ENCODE measurements at places on chromosomes 7 and 10.
A peak's percentile ranks its signal among the peaks of the same experiment; 100 is the strongest.

GRCh38 chr7:107622429-107622828 is 38.2 kb upstream of the SLC26A4 start:
- no peak for DNase-seq

DNA sequence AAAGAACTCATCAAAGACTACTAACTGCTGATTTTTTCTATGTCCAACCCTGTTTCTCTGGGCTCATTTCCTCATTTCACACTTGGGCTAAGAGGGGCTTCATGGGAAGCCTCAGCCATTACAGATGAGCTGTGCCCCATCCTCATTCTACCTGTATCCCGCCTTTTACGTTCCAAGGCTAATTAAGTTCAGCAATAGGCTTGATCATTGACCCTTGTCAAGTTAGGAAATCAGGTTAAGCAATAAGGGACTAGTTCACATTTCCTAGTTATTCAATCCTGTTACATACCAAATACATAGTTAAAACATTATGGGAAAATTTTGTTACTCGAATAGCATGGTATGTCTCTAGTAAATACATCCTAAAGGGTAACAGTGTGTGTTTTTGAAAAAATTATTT is 29.3 kb upstream of the AGBL3 start:
- no peak for DNase-seq

DNA sequence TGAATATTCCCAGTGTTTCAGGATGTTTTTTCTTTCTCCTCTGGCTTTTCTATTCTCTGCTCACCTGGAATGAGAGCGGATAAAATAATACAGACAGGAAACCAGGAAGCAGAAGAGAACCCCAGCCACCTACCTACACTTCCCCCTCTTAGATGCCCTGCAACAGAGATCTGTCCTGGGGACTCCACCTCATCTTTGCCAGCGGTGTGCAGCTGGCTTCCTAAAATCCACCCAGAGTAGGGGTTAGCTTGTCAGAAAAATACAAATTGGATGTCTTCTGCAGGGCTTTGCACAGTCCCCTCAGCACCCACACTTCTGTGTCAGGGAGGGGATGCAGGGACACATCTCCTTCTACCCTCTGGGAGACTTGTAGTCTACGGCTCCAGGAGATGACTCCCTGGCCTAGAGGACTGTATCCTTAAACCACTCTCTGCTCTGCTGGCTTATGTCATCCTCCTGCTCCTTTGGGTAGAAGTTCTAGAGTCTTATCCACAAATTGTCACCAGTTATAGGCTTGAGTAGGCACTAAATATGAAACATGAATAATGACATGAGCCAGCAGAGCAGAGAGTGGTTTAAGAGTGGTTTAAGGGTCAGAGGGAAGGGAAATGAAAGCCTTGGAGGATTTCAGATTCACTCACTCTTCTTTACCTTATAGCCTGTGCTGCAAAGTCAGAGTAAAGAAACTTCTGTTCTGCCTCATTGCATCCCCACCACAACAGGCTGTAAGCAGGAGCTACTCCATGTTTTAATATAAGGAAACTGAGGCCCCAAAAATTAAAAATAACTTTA is 749.4 kb downstream of the AUTS2 start:
- DNase-seq = no peak

DNA sequence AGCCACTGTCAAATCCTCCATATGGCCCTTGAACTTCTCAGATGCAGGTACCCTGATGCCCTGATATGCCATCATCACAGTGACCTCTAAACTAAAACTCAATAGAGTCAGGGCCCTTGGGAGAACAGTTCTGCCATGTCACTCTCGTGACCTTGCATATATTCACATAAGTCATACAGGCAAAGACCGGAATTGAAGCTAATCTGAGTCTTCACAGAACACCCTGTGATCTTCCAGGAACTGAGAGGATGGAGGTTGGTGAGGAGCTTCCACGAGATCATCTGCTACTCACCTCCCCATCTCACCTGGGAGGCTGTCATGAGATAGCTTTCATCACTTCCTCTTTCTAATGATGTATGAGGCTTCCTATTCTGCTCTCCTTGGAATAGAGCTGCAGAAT is 228.7 kb upstream of the CCDC6 start:
- no peak for DNase-seq

- DNase-seq = no peak
These were observed 27.3 kb downstream of the DIP2C start for GRCh38 chr10:662223-662605.

DNA sequence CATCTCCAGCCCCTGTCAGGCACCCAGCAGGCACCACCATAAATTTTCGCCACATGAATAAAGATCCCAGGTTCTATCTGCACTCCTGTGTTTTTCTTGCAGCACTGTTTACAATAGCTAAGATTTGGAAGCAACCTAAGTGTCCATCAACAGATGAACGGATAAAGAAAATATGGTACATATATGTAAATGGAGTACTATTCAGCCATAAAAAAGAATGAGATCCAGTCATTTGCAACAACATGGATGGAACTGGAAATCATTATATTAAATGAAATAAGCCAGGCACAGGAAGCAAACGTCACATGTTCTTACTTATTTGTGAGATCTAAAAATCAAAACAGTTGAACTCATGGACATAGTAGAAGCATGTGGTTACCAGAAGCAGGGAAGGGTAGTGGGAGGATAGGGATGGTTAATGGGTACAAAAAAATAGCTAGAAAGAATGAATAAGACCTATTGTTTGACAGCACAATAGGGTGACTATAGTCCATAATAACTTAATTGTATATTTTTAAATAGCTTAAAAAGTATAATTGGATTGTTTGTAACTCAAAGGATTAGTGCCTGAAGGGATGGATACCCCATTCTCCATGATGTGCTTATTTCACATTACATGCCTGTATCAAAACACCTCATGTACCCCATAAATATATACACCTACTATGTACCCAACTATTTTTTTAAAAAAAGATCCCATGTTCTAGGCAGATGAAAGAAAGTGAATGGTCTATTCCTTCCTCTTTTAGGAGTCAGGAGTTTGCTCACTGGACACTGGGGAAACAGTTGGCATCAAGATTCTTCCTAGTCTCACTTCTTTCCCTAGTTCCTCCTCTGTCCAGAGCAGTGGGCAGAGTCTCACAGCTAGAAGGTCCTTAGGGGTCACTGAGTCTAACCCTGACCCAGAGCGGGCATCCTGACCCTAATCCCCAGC is 1.0 kb upstream of the NPFFR1 start:
- no peak for DNase-seq

DNA sequence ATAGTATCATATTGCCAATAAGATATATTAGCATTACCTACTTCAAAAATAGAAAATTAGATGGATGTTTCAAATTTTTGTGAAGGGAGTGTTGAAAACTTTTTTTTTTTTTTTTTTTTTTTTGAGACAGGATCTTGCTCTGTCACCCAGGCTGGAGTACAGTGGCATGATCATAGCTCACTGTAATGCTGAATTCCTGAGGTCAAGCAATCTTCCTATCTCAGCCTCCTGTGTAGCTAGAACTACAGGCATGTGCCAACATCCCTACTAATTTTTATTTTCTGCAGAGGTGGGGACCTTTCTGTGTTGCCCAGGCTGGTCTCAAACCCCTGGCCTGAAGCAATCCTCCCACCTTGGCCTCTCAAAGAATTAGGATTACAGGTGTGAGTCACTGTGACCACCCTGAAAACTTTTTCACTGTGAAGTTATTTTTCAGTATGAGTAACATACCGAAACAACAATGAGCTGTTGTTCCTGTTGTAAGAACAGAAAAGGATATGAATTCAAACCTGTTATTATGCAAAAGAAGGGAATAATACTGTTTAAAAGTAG is 266.9 kb downstream of the NEBL start:
- DNase-seq = no peak

GRCh38 chr10:13717936-13718772 is 131.4 kb downstream of the PRPF18 start:
- peak; percentile 28 for DNase-seq

DNA sequence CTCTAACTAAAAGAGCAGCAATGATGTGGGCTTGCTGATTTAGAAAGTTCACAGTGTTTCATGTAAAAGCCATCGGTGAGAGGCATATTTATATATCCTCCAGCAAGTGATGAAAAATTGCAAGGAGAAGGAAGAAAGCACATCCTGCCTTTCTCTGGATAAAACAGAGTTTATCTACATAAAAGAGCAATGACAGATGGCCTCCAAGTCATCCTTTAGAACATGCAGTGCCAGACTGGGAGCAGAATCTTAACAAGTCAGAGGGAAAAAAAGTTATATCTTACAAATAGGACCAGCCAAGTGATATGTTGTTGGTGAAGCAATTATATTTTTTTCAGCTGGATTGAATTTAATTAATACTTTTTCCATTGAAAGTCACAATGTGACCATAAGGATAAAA is 253.8 kb upstream of the MGMT start:
- DNase-seq = no peak

- no peak for DNase-seq
These were observed 151.1 kb upstream of the SHH start for GRCh38 chr7:155963356-155963755.

DNA sequence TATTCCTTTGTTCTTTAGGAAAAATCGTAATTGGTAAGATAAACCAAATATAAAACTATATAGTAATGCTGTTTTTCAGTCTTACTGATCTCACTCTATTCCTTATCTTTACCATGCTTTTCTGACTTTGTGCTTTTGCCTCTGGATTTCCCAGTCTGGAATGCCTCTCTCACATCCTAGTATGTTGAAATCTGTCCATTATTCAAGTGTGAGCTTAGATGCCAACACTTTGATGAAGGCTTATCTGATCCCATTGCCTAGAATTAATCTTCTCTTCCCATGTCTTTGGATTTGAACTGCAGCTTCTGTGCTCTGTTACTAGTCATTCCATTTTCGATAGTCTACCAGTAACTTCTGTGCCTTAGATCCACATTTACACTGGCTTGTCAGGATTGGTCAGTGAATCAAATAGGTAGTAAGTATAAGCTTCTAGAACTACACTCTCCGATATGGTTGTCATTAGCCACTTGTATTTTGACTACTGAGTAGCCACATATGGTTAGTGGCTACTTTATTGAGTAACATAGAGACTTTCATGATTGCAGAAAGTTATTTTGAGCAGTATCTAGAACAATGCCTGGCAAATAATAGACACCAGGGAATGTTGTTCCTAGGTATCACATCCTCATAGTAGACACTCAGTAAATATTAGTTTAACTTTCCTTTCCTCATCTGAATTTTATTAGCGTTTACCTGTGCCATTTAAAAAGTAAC is 92.9 kb downstream of the BMPR1A start:
- DNase-seq = no peak

DNA sequence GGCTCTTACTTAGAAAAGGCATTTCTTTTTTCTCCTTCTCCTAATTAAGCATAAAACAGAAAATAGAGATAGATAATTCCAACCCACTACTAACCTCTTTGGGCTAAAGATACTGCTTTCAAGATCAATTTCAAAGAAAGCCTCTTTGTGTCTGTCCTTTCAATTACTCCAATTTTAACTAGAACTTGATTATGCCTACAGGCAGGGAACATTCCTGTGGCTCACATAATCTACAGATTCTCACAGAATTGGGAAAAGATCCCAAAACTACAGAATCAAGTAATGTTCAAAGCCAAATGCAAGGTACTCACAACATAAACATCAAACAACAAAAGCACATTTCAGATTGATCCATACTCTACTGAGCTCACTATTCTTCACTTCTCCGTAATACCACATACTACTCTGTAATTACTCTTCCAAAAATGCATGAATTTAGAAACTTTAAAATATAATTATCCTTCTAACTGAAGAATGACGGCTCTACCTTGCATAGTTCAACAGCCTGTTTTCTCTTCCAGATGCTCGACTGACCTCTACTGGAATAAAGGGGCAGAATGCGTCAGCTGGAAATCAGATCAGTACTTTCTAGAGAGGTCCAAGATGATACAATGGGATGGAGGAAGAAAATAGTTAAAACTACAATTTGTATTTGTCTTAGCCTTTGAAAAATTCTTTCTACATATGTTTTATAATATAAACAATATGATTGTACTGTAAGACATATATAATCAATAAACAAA is 3.9 kb downstream of the MTERF1 start:
- DNase-seq = no peak

- no peak for DNase-seq
These were observed 28.1 kb downstream of the MCU start for GRCh38 chr10:72719941-72720592.

DNA sequence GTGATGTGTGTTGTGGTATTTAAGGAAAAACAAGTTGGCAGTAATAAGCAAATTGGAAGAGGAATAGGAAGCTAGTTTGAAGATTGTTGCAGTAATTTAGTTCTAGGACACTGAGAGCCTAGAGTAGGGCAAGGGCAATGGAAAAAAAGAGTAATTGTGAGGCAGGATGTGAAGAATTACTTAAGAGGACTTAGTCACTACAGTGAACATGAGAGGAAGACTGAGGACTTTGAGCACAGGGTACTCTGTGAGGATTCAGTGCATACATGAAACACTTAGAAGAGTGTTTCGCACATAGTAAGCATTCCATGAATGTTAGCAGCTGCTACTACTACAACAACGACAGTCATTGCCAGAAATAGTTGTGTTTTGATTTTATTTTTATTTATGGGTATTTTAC is 30.9 kb upstream of the DKK1 start:
- DNase-seq = no peak

DNA sequence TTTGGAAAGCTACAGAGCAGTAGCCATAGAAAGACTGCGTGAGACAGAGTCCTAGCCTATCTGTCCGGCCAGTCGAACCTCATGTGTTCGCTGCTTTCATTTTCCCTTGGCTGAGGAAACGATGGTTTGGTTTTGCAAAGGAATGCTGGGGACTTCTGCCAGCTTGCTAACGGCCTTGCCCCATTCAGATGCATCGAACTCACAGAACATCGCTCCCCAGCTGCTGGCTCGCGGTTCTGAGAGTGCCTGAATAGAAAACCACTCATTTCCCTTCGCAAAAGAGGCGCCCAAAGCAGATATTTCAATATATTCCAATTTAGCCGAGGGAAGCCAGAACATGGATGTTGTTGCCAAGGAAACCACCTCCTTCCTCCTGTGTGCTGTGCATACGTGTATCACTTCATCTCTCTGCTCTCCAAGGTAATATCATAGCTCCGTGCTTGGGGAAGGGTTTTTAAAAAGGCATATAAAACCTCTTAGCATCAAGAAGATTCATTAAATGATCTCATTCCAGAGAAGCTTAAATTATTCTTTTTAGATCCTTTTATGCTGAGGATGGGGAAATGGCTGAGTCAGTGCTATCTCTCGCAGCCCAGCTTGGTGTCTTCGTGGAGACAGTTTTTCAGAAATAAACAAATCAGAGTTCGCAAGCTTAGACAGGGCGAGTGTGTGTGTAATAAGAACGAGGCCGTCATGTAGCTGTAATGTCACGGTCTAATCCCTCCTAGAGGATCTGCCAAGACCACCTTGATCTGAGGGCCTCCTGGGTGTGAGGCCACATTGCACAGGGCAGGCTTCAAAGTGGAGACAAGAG is 215.2 kb downstream of the RPS24 start:
- no peak for DNase-seq

DNA sequence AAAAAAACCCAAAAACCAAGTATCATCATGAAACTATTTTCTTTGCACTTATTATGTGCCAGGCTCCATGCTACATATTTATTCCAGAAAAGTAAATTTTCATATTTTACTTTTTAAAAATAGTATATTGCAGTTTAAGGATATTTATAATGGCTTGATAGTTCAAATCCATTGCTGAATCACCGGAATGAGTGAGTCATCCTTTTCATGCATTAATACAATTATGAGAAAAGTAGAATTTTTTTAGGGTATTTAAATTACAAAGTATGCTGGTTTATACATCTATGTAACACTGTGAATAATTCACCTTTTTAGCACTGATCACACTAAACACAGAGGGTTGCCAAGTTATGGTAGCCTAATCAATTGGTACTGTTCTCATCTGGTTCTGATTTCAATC is 54.3 kb downstream of the SLC16A9 start:
- DNase-seq = no peak

GRCh38 chr7:101693498-101694091 is 64.5 kb upstream of the MYL10 start:
- no peak for DNase-seq

GRCh38 chr7:68504716-68505115 is 1093.6 kb upstream of the AUTS2 start:
- no peak for DNase-seq

Measured in amygdala (tissue), 56 donors.